ENCODE measurements at places on chromosomes 1 and 21. TPM values are rescaled to one million over a fixed set of nuclear protein-coding genes. Genes with fewer than 3 reads are reported as not detected.

- H3K36me3 ChIP-seq = no peaks in the 10 kb centered on the region
- no peak overlapping the region for H3K27ac ChIP-seq
- H3K4me3 ChIP-seq = no peak overlapping the region
- no peaks in the 10 kb centered on the region for H3K4me1 ChIP-seq
These were observed 23.9 kb upstream of the SLAMF6 start for GRCh38 chr1:160546942-160547341.

The PCSK9 gene
- total RNA-seq = 33.8 TPM

DNA sequence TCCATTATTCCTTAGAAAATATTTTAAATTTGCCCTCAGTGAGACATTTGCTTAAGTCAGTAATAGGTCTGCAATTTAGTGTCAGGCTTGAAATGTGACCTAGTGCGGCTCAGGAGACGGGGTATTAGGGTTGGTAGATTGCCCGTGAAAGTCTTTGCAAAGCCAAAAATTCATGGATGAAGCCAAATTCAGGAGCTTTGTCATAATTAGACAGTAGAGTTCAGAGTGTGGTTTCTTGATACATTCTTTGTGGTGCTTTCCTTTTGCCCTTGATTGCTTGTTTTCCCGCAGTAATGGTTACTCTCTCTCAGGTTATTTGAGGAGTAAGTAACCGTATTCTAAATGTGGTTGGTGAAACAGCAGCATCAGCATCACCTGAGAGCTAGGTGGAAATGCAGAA, 120.7 kb downstream of the RPS6KC1 start:
- H3K27me3 ChIP-seq = no peaks in the 10 kb centered on the region
- no peaks in the 10 kb centered on the region for H3K4me1 ChIP-seq
- no peaks in the 10 kb centered on the region for H3K36me3 ChIP-seq
- no peak overlapping the region for H3K4me3 ChIP-seq
- H3K27ac ChIP-seq = no peak overlapping the region

- no peak for DNase-seq
- H3K4me1 ChIP-seq = no peaks in the 10 kb centered on the region
- H3K27me3 ChIP-seq = no peaks in the 10 kb centered on the region
- no peaks in the 10 kb centered on the region for H3K36me3 ChIP-seq
- no peak overlapping the region for H3K27ac ChIP-seq
- no peak overlapping the region for H3K4me3 ChIP-seq
These were observed 349.7 kb downstream of the LMX1A start for GRCh38 chr1:165006831-165007230.

Data from H1 (cell line).